ENCODE measurements at places on chromosomes 11 and 22.

DNA sequence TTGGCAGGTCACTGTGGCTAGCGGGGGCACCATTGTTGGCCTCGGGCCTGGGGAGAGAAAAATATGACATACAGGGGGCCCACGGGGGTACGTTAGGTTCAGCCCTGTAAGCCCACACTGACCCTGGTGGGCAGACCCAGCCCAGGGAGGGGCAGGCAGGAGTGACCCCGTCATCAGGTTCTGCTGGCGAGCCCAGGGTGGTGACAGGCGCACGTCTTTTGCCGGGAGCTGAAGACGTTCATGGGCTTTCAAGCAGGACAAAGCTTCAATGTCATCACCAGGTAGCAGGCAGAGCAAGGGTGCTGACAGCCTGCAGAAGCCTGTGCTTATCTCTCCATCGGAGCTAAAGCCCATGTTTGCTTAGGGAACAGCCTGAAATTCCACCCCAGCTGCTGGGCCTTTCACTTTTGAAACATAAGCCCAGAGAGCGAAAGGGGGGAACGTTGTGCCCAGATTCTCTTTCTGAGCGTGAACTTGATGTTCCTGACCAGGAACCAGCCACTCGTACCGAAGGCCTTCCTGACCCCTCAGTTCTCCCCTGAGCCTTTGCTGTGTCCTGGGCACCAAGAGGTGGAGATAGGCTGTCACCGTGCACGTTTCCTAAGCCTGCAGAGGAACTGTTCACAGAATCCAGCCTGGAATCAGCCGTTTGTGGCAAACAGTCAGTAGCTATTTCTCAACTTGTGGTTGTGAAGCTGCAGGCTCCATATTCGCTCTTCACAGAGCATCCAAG is 74.0 kb upstream of the ATXN10 start:
- no peak for DNase-seq

DNA sequence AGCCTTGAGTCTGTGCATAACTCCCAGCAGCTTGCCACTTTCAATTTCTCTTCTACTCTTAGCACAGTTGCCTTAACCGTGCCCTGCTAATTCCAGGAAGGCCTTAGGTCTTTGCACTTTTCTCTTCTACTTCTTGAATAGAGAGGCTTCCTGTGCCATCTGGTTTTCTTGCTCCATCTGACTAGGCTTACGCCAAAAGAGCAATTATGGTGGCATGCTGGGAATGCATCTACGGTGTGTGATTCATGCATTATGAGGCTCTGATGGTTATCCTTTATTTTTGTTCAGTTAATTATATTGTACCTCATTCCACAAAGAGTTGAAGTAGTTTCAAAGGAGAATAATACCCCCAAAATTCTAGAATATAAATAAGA is 29.4 kb downstream of the SIK2 start:
- DNase-seq = no peak

DNA sequence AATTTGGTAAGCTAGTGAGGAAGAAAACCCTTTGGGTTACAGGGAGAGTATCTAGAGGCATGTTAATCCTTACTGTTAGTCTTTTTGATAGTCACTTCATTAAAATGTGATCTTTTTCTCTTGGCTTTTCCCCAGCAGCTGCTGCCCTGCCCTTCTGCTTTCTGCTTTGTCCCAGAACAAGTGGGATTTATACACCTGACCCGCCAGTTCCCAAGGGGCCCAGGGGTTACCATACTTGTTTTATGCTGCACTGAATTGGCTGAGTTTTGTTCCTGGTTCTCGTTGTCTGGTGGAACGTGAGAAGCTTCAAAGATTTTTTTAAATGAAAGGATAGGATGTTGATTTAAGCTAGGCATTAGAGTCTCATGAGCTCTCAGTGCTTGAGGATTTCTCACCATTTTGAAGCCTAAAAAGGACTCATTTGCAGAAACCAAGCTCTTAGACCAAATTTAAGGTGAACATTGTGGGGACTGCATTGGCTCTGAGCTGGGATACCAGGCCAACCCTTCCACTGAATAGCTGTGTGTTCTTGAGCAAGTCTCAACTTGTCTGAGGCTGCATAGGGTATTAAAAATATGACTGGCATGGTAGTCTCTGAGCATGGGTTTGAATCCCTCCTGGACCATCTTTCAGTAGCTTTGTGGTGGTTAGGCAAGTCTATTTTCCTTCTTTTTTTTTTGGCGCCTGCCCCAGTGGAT is 6.6 kb downstream of the LIMK2 start:
- DNase-seq = no peak

DNA sequence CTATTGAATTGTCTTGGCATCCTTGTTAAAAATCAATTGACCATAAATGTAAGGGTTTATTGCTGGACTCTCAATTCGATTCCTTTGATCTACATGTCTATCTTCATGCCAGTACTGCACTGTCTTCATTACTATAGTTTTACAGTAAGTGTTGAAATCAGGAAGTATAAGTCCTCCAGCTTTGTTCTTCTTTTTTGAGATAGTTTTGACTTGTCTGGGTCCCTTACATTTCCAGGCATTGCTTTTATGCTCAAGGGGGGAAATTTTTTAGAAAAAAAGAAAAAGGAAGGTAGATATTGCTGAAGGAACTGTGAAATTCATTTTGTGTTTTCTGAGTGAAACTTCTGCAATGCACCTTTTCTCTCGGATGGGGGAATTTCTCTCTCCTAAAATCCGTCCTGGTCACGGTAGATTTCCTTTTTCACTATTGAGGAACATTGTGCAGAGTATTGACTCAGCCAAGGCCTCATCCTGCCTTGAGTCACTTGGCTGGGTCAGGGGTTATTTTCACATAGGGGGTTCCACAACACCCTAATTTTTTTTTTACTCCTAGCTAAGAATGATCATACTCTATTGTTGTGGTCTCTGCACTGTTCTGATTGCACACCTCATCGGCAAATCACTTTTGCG is 2.8 kb upstream of the ACER3 start:
- DNase-seq = no peak

- no peak for DNase-seq
These were observed 5.0 kb downstream of the NAGA start for GRCh38 chr22:42065438-42066125.

DNA sequence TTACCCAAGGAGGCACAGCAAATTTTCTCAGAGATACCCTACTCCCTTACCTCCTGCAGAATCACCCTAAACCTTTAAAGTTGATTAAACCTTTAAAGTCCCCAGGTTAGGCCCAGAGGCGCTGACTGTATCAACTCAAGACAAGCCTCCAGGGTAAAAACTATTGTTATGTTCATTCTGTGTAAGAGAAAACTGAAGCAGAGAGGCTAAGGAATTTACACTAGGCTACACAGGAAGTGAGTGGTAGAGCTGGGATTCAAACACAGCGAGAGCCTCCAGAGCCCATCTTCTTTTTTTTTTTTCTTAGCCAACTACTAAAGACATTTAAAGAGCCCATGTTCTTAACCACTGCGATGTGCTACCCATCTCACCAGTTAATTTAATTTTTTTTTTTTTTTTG is 56.3 kb upstream of the GRK3 start:
- DNase-seq = no peak

DNA sequence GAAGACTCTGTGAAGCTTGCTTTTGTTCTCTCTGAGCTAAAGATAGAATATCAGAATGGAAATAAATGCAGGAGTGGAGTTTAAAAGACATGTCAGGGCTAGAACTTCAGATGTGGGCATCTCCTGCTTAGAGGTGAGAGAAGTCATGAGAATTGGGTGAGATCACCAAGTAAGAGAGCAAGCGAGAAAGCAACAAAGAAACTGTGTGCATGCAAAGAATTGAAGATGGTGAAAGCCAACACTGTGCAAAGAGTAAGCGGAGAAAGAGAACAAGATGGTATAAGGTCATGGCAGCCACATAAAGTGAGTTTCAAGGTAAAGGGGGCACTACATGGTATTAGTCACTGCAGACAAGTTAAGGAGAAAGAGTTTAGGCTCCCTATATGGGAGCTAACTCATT is 57.3 kb upstream of the SCUBE2 start:
- DNase-seq = no peak

DNA sequence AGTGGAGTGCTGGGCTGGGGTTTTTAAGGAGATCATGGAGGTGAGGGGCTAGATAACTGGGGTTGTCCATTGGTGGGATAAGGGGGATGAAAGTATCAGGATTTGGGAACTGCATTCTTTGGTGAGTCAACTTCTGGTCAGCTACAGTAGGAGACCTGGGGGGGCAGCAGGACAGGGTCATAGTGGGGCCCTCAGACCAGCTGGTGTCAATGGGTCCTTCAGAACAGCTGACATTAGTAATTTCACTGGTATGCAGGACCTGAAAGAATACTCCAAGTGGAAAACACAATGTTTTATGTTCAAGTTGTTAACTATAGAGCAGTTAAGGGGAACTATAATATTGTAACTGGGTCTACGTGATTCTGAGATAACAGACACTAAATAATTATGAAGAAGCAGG is 2.8 kb upstream of the TTC12 start:
- no peak for DNase-seq

- no peak for DNase-seq
These were observed 1203.9 kb downstream of the TBC1D22A start for GRCh38 chr22:47966316-47966715.

DNA sequence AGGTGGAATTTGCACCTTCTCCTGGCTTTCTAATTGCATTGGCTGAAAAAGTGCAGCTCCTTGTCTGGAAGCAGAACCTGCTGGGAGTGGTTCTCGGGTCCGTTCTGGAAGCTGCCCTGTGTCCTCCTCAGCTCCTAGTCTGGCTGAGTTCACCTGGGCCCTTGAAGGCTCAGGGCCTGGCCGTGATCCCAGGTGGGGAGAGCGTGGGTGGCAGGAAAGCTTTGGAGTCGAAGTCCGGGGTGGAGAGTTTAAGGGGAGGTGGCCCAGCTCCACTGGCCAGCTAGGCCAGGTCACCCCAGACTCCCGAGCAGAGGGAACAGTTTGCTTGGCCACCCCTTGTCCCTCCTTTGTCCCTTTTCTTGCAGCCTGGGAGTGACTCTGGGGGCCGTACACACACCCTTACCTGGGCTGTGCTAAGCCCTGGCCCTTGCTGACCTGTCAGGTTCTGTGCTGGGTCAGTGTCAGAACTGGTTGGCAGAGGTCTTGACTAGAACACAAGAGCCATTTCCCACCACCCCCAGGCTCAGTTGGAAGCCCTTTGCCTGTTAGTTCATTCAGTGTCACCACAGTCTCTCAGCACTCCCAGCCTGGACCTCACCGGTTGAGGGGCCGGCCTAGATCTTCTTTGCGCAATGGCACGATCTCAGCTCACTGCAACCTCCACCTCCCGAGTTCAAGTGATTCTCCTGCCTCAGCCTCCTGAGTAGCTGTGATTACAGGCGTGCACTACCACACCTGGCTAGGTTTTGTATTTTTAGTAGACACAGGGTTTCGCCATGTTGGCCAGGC is 37.3 kb downstream of the LRP5 start:
- DNase-seq = no peak

- no peak for DNase-seq
These were observed 356.9 kb upstream of the LRRC4C start for GRCh38 chr11:41816396-41816795.

- no peak for DNase-seq
These were observed 91.1 kb upstream of the B3GAT1 start for GRCh38 chr11:134503100-134503499.

- no peak for DNase-seq
These were observed 104.8 kb downstream of the MPPED2 start for GRCh38 chr11:30481330-30481729.

All from NCI-H1105 (cell line).